ENCODE measurements at places on chromosomes 5 and 9. TPM values are rescaled to one million over a fixed set of nuclear protein-coding genes. Genes with fewer than 3 reads are reported as not detected.

DNA sequence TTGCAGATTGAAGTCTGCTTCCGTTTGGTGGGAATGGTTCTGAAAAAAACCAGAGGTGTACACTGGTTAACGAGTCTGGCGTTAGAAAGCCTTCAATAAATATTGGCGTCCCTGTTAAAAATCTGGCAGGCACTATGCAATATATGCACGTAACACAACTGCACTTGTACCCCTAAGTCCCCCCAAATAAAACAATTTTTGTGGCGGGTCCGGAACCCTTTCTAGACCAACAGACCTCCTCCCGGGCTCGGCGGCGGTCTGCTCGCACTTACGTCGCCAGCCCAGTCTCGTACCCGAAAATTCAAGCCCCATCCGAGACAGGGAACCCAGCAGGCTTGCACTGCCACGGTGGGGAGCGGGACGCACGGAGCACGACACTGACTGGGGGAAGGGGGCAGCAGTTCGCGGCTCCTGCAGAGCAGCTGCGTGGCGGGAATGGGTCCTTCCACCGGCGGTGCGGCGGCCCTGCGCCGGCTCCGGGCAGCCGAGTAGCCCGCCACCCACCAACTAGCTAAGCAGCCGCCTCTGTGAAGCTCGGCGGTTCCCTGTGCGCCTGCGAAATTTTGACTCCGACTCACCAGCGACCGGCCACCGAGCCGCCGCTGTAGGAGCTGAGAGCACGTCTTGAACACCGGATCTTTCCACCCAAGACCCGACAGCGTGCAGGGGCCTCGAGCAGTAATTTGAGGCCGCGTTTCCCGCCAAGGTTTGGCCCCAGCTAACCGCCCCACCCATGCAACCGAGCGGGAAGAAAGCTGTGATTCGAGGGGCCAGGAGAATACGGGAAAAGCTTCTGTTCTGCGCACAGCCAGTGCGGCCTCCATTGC is 3.9 kb downstream of the MCIDAS start:
- no peak for DNase-seq

DNA sequence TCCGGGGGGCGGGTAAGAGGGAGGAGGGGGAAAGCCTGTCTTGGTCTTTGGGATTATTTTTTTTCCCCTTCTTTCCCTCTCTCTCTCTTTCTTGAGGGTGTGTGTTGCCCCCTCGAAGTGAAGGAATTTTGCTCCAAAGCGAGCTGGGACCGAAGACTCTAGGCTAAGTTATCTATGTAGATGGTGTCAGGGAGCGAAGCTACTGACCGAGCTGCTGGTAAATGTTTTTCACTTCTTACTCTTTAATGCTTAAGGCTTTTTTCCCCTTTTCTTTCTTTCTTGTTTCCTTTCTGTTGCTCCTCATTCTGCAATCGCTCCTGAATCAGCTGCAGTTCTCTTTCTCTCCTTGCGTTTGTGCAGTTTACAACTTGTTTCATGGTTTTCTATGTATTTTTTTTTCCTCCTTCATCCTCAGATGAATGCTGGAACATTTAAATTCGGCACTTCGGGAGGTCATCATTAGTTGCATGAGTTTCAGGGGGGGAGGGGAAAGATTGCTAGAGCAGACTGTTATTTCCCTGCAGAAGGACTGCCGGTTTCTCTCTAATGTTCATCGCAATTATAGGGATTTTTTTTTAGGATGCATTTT is 1312.0 kb upstream of the WWC1 start:
- no peak for DNase-seq

- DNase-seq = no peak
Observed at GRCh38 chr5:86500947-86501346, 116.8 kb upstream of the COX7C start.

The TERT gene
- 12.5 TPM for total RNA-seq

DNA sequence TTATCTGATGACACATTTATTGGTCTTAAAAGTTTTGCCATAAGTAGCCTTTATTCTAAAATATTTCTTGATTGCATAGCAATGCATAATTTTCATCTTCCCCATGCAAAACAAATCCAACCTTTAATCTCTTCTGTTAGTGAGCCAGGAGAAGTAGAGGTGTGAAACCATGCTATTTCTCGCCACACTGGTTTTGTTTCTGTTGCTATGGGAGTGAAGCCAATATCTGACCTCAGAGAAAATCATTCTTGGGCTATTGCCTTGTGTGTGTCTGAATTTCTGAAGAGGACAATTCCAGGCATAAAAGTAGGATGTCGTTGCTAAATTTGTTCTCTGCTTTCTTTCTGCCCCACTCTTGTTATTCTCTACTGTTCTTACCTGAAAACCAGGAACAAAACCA is 183.6 kb downstream of the PTTG1 start:
- no peak for DNase-seq

The ANKRD34B gene
- total RNA-seq = not detected

DNA sequence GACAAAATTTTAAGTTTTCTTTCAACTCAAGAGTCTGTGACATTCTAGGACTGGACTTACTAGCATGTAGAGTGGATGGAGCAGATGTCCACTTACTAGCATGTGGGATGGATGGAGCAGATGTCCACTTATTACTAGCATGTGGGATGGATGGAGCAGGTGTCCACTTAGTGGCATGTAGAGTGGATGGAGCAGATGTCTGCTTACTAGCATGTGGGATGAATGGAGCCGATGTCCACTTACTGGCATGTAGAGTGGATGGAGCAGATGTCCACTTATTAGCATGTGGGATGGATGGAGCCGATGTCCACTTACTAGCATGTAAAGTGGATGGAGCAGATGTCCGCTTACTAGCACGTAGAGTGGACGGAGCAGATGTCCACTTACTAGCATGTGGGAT is 2.4 kb downstream of the SLC36A1 start:
- no peak for DNase-seq

- DNase-seq = no peak
Observed at GRCh38 chr5:77644371-77645157, 6.1 kb upstream of the OTP start.

GRCh38 chr9:136623842-136624183 is 38.9 kb upstream of the EGFL7 start:
- DNase-seq = no peak

The OSMR gene
- total RNA-seq = not detected

The ARL14EPL gene
- not detected for total RNA-seq

- no peak for DNase-seq
Observed at GRCh38 chr5:140221697-140222223, 46.8 kb downstream of the CYSTM1 start.

GRCh38 chr5:76204713-76205112 is 121.5 kb downstream of the SV2C start:
- DNase-seq = no peak

- DNase-seq = no peak
Observed at GRCh38 chr9:121289772-121290370, 21.9 kb downstream of the GSN start.

DNA sequence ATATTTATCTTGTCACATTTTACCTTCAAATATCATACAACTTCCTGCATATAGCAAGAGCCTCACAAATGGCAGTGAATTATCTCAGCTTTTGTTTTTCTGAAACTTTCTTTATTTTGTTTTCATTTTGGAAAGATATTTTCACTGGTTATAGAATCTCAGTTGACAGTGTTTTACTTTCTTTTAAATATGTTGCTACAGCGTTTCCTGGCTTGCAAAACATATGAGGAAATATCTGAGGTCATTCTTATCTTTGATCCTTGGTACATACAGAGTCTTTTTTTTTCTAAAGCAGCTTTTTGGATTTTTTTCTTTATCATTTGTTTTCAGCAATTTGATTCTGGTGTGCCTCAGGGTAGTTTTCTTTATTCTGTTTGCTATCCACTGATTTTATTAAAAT is 77.6 kb upstream of the CEP78 start:
- no peak for DNase-seq

The SPATA31D4 gene
- not detected for total RNA-seq

DNA sequence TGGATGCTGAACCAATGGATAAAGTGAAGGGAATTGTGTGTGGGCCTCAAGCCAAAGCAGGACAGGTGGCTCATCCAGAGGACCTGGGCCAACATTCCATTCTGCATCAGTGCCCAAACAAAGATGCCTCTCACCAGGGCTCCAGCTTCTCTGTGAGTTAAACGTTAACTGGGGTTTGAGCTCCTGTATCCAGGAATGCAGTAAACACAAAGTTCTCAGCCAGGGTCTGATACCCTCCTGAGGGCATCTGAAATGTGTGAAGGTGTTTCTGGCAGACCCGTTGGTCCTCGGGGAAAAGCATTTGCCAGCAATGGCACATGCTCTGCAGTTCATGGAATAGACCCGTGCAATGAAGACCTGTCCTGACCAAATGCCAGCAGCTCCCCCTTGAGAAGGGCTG is 33.9 kb upstream of the AOPEP start:
- no peak for DNase-seq

The DEPDC1B gene
- total RNA-seq = 21.2 TPM

The NME5 gene
- not detected for total RNA-seq

The SUSD3 gene
- 31.7 TPM for total RNA-seq

DNA sequence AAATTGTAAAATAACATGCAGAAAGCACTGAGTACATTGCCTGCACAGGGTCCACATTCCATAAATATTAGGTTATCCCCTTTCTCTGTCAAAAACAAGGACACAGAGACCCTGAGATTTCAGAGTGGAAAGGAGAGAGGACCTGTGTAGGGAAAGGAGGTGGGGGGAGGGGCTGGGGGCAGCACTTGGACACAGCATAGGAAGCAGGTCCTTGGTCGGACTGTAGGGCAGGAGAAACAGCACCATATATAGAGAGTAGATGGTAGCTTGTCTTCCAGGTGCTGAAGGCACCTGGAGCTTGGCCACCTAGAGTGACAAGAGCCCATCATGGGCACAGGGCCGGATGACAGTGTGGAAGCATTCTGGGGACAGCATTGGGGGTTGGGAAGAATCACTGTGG is 2.4 kb downstream of the TPM2 start:
- DNase-seq = no peak

The SV2C gene
- not detected for total RNA-seq

DNA sequence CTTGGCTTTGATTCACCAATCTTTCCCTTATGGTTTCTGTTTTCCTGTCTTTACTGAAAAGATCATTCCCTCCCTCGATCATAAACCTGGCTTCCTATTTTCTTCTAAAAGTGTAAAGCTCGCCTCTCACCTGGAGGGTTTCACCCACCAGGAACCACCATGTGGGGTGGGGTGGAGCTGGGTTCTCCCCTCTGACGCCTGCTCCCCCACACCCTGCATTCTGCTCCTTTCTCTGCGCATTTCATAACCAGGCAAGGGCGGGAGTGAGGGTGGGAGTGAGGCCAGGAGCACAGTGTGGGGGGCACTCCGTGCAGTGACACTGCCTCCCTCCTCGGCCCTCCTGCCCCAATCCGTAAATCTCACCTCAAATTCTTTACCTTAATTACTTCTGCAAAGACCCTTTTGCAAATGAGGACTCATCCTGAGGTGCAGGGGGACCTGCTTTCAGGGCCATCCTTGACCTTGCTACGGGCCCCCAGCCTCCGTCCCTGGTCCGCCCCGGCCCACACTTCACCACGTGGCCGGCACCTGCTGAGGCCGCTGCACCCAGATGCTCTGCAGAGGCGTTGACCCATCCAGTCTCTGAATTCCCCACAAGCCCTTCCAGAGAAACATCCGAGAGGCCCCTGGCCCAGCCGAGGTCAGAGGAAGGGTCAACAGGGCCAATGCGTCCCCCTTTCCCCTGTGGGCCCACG is 59.3 kb downstream of the KCNT1 start:
- no peak for DNase-seq

The FAM78A gene
- total RNA-seq = 52.8 TPM

The BNC2 gene
- total RNA-seq = not detected

The C9orf153 gene
- total RNA-seq = not detected

The SLC36A2 gene
- total RNA-seq = not detected

DNA sequence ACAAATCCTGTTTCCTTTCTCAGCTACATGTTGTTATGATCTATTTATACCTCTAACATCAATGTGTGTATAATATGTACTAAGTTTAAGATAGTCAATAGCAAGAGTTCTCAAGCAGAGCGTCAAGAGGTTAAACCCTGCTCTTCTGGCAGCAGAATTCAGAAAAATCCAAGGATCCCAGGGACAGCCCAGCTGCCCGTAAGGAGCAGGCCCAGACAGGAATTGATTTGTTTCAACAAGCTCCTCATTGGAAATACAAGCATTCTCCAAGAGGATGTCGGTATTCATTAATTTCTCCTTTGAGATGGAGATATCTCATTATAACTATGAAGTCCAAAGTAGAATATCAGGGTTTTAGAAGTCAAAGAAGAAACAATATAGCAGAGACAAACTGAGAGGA is 14.9 kb downstream of the EFNA5 start:
- no peak for DNase-seq

- no peak for DNase-seq
Observed at GRCh38 chr9:108921200-108921599, 12.7 kb downstream of the ELP1 start.

The TOR2A gene
- 16.6 TPM for total RNA-seq

The PPP2R2B gene
- total RNA-seq = not detected
